ENCODE measurements at places on chromosomes 6 and 20.

DNA sequence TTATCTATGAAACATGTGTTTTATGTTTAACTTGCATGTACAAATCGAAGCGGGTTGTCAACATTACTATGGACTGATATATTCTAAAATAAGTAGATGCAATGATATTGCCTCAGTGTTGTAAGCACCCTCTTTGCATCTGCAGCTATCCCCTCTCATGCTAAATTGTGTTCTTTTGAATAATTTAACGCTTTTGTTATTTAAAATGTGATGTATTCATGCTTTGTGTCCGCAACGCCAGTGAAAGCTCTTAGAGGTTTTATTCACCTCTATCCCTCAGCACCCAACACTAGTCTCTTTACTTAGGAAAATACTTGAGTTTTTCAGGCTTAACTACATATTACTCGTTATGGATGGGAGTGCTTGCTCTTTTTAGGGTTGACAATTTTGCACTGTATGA, 173.7 kb upstream of the ID4 start:
- DNase-seq, result no peak

- no peak for DNase-seq
These were observed 58.1 kb downstream of the RAB44 start for GRCh38 chr6:36755435-36756348.

DNA sequence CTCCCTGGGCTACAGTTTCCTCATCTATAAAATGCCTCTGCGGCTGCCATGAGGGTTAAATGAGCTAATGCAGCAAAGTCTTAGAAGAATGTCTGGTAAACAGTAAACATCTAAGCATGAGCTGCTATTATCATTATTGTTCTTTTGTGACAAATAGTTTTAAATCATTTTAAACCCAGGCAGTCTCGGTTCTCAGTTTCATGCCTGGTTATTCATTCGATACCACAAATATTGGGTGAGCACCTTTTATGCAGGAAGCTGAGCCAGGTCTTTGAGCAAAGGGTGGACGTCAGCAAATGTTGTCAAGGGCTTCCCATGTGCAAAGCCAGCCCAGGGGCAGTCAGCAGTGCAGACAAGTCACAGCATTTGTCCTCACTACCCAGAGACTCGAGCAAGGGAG, 128.7 kb downstream of the NFATC2 start:
- no peak for DNase-seq

DNA sequence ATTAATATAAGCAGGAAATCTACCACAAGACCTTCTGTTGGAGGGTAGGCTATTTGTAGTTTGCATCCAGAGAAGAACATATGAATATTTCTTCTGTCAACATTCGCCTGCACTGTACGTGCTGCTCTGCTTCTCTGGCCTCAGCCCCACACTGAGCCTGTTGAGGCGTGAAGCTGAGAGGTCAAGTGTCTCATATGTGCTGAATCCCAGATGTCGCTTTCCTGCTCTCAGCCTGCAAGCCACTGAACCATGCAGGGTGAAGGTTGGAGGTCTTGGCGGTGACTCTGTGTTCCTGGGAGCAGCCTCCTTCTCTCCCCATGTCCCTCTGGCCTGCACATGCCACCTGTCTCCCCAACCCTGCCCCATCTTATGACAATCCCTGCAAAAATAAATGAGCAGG, 83.6 kb downstream of the TMEM170B start:
- no peak for DNase-seq

- DNase-seq, result no peak
These were observed 107.7 kb upstream of the CDYL start for GRCh38 chr6:4668271-4669179.

DNA sequence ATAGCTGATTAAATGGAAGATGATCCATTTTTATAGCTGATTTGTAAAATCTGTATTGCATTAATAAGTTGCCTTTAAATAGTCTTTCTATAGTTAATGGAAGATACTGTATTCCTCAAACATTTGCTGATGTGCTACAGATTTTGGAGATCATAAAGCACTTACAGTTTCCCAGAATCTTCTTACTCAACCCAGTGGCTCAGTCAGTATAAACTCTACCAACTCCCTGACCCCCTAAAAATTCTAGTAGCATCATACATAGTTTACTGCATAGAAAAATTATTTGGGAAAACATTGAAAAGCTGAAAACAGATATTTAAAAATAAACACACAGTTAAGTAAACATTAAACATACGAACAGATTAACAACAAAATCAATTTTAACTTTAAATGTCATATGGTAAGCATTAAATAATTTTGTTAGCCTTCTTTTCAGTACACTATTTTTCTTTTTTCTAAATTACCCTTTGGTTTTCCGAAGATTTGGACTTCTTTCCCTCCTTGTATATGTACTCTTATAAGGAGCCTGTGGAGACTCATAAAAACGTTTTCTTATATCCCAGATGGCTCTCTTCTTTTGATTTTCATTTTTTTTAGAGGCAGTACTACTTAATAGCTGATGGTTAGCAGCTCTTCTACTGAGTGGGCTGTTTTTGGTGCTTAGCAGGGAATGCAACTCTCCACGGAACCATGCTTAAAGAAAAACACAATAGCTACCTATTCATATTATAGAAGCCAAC, 62.7 kb upstream of the BMP5 start:
- DNase-seq, result no peak

- no peak for DNase-seq
These were observed 198.0 kb downstream of the SIM1 start for GRCh38 chr6:100266494-100267401.

- no peak for DNase-seq
These were observed 246.9 kb downstream of the SOX4 start for GRCh38 chr6:21840428-21840827.

GRCh38 chr6:149270616-149271015, 46.9 kb upstream of the TAB2 start:
- DNase-seq, result no peak

DNA sequence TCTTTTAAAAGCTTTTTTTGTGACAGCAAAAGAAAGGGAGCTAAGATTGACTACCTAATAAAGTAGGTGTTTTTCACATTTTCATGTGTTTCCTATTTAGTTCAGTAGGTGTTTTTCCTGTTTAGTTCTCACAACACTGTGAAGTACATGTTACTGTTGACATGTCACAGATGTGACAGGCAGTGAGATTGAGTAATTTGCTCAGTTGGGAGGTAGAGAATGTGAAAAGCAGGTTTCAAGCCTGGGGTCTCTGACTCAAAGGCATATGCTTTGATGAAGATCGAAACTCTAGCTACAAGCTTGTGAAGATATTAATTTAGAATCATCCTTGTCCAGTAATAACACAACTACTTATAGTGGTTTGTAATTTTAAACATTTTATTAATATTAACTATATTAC, 43.1 kb downstream of the SLX4IP start:
- no peak for DNase-seq

Measured in naive thymus-derived CD8-positive, alpha-beta T cell (primary cell).